ENCODE measurements at places on chromosomes 6 and 20. TPM values are rescaled to one million over a fixed set of nuclear protein-coding genes. Genes with fewer than 3 reads are reported as not detected.

GRCh38 chr6:135346747-135347146, 150.8 kb downstream of the AHI1 start:
- no peak overlapping the region for H3K27ac ChIP-seq
- H3K4me3 ChIP-seq = no peak overlapping the region
- H3K27me3 ChIP-seq = no peaks in the 10 kb centered on the region
- H3K4me1 ChIP-seq = no peaks in the 10 kb centered on the region
- DNase-seq = peak; percentile 39

- H3K27ac ChIP-seq = no peak overlapping the region
- no peaks in the 10 kb centered on the region for H3K36me3 ChIP-seq
- H3K4me1 ChIP-seq = peaks cover 9% of the 10 kb centered on the region
- DNase-seq = peak; percentile 88
- H3K27me3 ChIP-seq = no peaks in the 10 kb centered on the region
These were observed 57.1 kb downstream of the KIZ start for GRCh38 chr20:21182832-21183563.

- H3K4me1 ChIP-seq = no peaks in the 10 kb centered on the region
- H3K4me3 ChIP-seq = no peak overlapping the region
- no peak for DNase-seq
- no peak overlapping the region for H3K27ac ChIP-seq
These were observed 150.3 kb downstream of the MBOAT1 start for GRCh38 chr6:20061952-20062351.

- peaks cover 7% of the 10 kb centered on the region for H3K4me1 ChIP-seq
- DNase-seq = peak; percentile 5
- H3K36me3 ChIP-seq = no peaks in the 10 kb centered on the region
- no peak overlapping the region for H3K27ac ChIP-seq
These were observed 64.6 kb downstream of the SYNE1 start for GRCh38 chr6:152572338-152573088.

DNA sequence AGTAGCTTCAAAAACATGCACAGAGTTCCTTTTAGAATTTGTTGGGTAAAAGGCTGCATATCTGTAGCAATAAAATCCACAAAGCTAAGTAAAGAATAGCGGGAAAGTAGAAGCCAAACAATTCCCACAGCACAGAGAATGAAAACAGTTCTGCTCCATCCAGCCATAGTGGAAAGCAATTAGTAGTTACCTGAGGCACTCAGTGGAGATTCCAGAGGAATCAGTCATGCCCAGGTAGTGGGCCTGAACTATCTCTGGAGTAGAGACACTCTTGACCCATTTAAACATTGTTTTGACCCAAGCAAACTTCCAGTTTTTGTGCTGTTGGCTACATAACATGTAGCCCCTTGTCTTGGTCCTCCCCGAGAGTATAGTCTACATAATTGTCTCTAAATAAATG, 559.5 kb upstream of the PTCHD4 start:
- H3K27me3 ChIP-seq = no peaks in the 10 kb centered on the region
- H3K27ac ChIP-seq = no peak overlapping the region
- H3K4me1 ChIP-seq = no peaks in the 10 kb centered on the region
- H3K4me3 ChIP-seq = no peak overlapping the region
- no peak for DNase-seq
- no peaks in the 10 kb centered on the region for H3K36me3 ChIP-seq

DNA sequence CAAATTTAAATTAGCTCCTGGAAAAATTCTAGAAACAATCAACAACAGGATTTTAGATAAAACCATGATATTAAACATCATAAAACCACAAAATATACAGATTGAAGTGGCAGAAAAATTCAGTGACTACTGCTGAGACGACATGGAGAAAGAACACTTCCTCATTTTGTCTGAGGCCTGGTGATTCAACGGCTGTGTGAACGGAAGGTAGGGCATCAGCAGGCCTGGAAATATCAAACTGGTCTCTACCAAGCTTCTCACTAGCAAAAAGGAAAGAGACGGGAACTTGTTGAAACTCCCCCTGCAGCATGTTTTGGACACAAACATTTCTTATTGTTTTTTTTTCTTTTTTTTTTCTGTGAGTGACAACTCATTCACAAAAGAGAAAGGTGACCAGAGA, 58.0 kb upstream of the AHI1 start:
- H3K27ac ChIP-seq = no peak overlapping the region
- no peaks in the 10 kb centered on the region for H3K36me3 ChIP-seq
- no peaks in the 10 kb centered on the region for H3K4me1 ChIP-seq
- H3K4me3 ChIP-seq = no peak overlapping the region
- H3K27me3 ChIP-seq = no peaks in the 10 kb centered on the region
- DNase-seq = no peak

IP6K3 gene
- 0.18 TPM for total RNA-seq

Measured in IMR-90 (cell line).